ENCODE measurements at places on chromosomes 5 and 9. TPM values are rescaled to one million over a fixed set of nuclear protein-coding genes. Genes with fewer than 3 reads are reported as not detected.

The SHC3 gene
- total RNA-seq, result not detected

GRCh38 chr9:71025201-71025600, 96.2 kb downstream of the TRPM3 start:
- no peaks in the 10 kb centered on the region for H3K4me1 ChIP-seq
- DNase-seq, result no peak
- H3K27ac ChIP-seq, result no peak overlapping the region
- no peak overlapping the region for H3K4me3 ChIP-seq

The CCL27 gene
- total RNA-seq, result not detected

DNA sequence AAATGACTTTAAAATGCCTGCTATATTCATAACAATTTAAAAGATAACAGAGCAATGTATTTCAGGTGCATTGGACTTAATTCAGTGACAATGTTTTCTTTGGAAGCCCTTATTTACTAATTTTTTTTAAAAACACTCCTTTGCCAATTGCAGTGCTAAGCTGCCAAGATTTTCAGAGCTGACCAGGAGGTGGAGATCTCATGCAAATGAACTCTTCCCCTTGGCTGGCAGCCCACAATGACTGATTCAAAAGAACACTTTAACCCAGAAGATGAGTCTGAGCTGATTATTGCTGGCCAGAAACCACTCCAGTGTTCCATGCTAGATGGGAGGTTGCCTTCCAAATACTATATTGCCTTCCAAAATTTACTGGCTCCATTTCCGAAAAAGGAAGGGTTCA, 128.3 kb upstream of the CCNH start:
- no peaks in the 10 kb centered on the region for H3K36me3 ChIP-seq
- no peaks in the 10 kb centered on the region for H3K4me1 ChIP-seq

DNA sequence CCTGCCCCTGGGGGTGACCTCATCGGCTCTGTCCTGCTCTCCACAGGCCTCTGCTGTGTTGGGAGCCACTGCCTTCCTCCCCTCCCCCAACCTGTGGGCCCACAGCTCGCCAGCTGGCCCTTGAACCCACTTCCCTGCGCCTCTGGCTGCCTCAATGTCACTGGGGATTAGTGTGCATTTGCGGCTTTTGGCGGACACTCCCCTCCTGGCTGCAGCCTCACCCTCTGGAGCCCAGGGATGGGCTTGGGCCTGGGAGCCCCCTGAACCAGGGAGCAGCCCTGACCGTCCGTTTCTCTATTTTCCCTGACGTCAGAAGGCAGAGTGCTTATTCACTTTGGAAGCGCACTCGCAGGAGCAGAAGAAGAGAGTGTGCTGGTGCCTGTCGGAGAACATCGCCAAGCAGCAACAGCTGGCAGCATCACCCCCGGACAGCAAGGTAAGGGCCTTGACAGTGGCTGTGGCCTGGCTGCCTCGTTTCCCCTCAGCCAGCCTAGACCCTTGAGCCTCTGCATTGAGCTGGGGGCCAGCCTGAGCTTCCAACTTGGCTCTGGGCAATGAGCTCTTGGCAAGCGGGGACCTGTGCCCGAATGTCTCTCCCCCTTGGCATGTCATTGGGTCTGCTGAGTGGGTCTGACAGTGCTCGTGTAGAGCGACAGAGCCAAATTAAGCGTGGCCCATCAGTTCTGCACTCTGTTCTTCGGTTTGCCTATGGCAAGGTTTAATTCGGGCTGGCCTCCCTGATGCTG, 73.1 kb downstream of the RGS3 start:
- no peaks in the 10 kb centered on the region for H3K4me1 ChIP-seq
- H3K27me3 ChIP-seq, result no peaks in the 10 kb centered on the region
- no peak for DNase-seq
- H3K4me3 ChIP-seq, result no peak overlapping the region
- peaks cover 68% of the 10 kb centered on the region for H3K36me3 ChIP-seq

GRCh38 chr5:90347462-90347861, 62.1 kb downstream of the CETN3 start:
- no peaks in the 10 kb centered on the region for H3K36me3 ChIP-seq
- no peaks in the 10 kb centered on the region for H3K27me3 ChIP-seq
- no peak overlapping the region for H3K4me3 ChIP-seq
- H3K4me1 ChIP-seq, result no peaks in the 10 kb centered on the region

DNA sequence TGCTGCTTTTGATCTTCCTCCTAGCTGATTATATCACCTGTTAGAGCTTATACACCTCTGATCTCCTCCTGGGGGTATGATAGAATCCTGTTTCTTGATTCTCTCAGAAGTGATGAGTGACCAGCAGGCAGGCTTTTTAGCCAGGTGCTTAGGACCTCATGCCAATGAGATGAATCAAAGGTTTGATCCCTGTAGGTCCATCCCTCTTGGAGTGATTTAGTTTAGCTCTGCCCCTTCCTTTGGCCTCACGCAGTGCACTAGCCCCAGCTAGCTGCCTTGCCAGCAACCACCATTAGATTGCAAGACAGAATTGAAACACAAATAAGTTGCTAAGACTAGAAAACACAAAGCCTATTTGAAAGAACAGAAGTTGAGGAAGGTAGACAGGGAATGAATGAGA, 84.4 kb downstream of the ZSWIM6 start:
- H3K36me3 ChIP-seq, result no peaks in the 10 kb centered on the region
- DNase-seq, result no peak
- H3K4me3 ChIP-seq, result no peak overlapping the region
- H3K4me1 ChIP-seq, result no peaks in the 10 kb centered on the region
- H3K27me3 ChIP-seq, result no peaks in the 10 kb centered on the region
- no peak overlapping the region for H3K27ac ChIP-seq

The TAF11L5 gene
- not detected for total RNA-seq

The SWI5 gene
- total RNA-seq, result 4.1 TPM

The IRX2 gene
- not detected for total RNA-seq

DNA sequence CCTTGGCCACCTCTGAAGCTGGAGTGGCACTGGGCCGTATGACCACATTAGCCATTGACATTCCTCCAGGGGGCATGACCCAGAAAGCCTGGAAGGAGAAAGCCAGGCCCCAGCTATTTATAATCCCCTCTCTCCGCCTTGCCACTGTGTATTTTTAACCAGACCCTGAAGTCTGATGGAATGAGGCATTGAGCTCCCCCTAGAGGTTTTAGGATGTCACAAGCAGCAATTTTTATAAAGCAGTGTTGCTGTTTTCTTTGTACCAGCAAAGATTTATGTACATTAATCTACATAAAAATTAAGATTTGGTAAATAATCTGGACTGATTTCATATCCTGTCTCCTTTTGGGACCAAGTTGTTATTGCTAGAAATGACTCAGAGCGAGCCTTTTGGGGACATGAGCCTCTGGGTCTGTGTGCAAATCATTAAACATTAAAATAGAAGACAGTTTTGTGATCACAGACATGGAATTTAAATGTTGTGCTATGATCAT, 127.1 kb downstream of the TRIO start:
- H3K4me1 ChIP-seq, result no peaks in the 10 kb centered on the region
- H3K27ac ChIP-seq, result no peak overlapping the region
- no peaks in the 10 kb centered on the region for H3K36me3 ChIP-seq

- no peaks in the 10 kb centered on the region for H3K4me1 ChIP-seq
- no peak for DNase-seq
- peaks cover 42% of the 10 kb centered on the region for H3K36me3 ChIP-seq
- no peak overlapping the region for H3K27ac ChIP-seq
Measured at GRCh38 chr9:128470560-128470959, 14.8 kb downstream of the ODF2 start.

DNA sequence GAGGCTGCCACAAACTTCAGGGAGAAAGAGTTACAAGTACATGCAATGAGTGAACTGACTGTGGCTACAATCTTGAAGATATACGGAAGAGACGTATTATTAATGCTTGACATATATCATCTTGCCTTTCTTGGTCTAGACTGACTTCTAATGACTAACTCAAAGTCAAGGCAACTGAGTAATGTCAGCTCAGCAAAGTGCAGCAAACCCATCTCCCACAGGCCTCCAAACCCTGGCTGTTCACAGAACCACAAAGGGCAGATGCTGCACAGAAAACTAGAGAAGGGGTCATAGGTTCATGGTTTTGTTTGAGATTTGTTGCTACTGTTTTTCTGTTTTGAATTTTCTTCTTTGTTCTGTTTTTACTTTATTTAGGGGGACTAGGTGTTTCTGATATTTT, 21.0 kb downstream of the IL7R start:
- H3K4me1 ChIP-seq, result peaks cover 48% of the 10 kb centered on the region
- no peak overlapping the region for H3K27ac ChIP-seq

The SPINK1 gene
- total RNA-seq, result not detected

The FBP2 gene
- not detected for total RNA-seq

- H3K36me3 ChIP-seq, result no peaks in the 10 kb centered on the region
- H3K4me1 ChIP-seq, result no peaks in the 10 kb centered on the region
- H3K4me3 ChIP-seq, result no peak overlapping the region
- no peak for DNase-seq
Measured at GRCh38 chr9:6270896-6271295, 55.3 kb downstream of the IL33 start.

DNA sequence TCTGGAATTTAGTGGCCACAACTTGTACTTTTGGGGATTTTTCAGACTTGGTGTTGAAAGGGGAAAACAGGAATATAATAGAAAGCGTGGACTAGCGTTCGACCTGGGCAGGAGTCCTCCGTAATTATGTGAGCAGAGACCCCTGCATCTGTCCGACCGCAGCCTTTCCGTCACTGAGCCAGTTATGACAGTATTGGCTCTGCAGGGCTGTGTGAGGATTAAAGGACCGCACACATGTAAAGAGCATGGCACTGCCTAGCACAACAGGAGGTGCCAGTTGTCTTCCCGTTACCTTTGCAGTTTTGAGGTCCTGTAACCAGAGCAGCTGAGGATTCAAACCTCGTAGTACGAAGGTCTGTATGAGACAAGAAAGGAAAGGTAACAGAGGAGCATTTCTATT, 1.2 kb downstream of the B4GALT7 start:
- peaks cover 24% of the 10 kb centered on the region for H3K4me1 ChIP-seq
- H3K4me3 ChIP-seq, result no peak overlapping the region
- H3K36me3 ChIP-seq, result peaks cover 12% of the 10 kb centered on the region
- H3K27ac ChIP-seq, result no peak overlapping the region

The OR1J2 gene
- total RNA-seq, result not detected

DNA sequence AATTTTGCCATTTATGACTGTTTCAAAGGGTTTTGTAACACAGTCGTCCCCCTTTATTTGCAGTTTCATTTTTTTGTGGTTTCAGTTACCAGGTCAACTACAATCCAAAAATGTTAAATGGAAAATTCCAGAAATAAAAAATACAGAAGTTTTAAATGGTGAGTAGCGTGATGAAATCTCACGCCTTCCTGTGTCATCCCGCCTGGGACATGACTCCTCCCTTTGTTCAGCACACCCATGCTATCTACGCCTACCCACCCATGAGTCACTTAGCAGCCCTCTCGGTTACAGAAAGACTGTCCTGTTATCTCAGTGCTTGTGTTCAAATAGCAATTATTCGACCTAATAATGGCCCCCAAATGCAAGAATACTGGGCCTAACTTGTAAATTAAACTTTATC, 765.3 kb upstream of the ADAMTS16 start:
- no peak overlapping the region for H3K27ac ChIP-seq
- H3K4me1 ChIP-seq, result no peaks in the 10 kb centered on the region
- H3K4me3 ChIP-seq, result no peak overlapping the region
- no peaks in the 10 kb centered on the region for H3K36me3 ChIP-seq
- no peaks in the 10 kb centered on the region for H3K27me3 ChIP-seq
- DNase-seq, result no peak

The FGD3 gene
- 91.0 TPM for total RNA-seq

The NR4A3 gene
- total RNA-seq, result 42.4 TPM

The SLC25A46 gene
- total RNA-seq, result 14.0 TPM

DNA sequence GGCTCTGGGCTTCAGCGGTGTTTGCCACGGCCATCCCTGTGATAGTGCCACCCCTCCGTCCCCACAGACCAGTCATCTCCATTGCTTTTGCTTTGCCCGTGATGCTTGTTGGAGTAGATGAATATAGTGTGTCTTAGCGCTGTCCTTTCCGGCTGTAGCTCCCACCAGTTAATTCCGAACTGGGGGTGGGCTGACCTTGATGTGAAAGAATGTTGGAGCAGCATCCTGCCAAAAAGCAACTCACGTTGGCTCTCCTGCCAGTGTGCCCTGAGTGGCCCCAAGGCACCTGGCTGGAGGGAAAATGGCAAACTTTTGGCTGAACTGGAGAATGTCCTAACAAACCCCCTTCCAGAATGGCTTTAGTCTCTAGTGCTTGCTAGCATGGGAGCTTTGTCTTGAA, 20.0 kb downstream of the CLTA start:
- H3K36me3 ChIP-seq, result peaks cover 86% of the 10 kb centered on the region
- H3K4me3 ChIP-seq, result no peak overlapping the region
- H3K4me1 ChIP-seq, result peaks cover 35% of the 10 kb centered on the region
- no peaks in the 10 kb centered on the region for H3K27me3 ChIP-seq
- no peak overlapping the region for H3K27ac ChIP-seq

DNA sequence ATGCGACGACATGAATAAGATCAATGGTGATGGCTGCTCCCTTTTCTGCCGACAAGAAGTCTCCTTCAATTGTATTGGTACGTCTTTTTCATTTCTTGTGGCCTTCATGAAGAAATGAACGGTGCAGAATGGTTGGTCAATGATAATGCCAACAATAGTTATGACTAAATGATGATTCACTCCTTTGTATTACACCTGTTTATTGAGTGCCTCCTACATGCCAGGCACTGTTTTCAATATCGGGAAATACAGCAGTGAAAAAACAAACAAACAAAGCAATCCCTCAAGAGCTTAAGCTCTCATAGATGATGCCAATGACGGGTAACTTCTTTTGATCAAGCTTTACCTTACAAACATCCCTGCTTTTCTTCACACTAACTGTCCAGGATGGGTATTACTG, 117.7 kb downstream of the PAPPA start:
- no peaks in the 10 kb centered on the region for H3K27me3 ChIP-seq
- H3K4me3 ChIP-seq, result no peak overlapping the region
- DNase-seq, result no peak
- no peaks in the 10 kb centered on the region for H3K4me1 ChIP-seq
- no peak overlapping the region for H3K27ac ChIP-seq
- no peaks in the 10 kb centered on the region for H3K36me3 ChIP-seq

The SNCAIP gene
- total RNA-seq, result not detected

- no peaks in the 10 kb centered on the region for H3K27me3 ChIP-seq
- H3K4me1 ChIP-seq, result no peaks in the 10 kb centered on the region
- no peak for DNase-seq
Measured at GRCh38 chr5:149470942-149471341, 80.3 kb downstream of the CSNK1A1 start.

GRCh38 chr5:17290540-17290974, 73.1 kb downstream of the BASP1 start:
- no peak overlapping the region for H3K4me3 ChIP-seq
- no peak for DNase-seq
- H3K36me3 ChIP-seq, result no peaks in the 10 kb centered on the region
- no peak overlapping the region for H3K27ac ChIP-seq
- H3K27me3 ChIP-seq, result no peaks in the 10 kb centered on the region
- no peaks in the 10 kb centered on the region for H3K4me1 ChIP-seq

Data from CD4-positive, alpha-beta T cell (primary cell).